PC-9 (cell line): ENCODE measurements at places on chromosomes 3 and 15. TPM values are rescaled to one million over a fixed set of nuclear protein-coding genes. Genes with fewer than 3 reads are reported as not detected.

- no peaks in the 10 kb centered on the region for H3K27me3 ChIP-seq
- DNase-seq, result no peak
- H3K36me3 ChIP-seq, result no peaks in the 10 kb centered on the region
- H3K4me3 ChIP-seq, result no peak overlapping the region
- H3K4me1 ChIP-seq, result peaks cover 18% of the 10 kb centered on the region
Observed at GRCh38 chr15:74884428-74885223, 5.2 kb upstream of the MPI start.

DNA sequence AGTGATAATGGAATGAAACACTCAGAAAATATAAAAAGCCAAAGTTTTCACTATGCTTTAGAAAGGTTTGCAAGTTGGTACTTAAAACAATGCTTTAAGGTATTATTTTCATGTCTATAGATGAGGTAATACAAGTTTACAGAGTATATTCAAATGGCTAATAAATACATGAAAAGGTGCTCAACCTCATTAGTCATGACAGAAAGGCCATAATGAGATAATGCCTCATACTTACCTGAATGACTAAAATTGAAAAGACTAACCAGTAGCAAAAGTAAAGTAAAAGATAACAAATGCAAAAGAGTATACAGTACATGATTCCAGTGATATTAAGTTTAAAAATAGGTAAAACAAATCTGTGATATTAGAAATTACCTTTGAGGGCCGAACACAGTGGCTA, 163.8 kb downstream of the SUCLG2 start:
- no peak overlapping the region for H3K4me3 ChIP-seq
- no peaks in the 10 kb centered on the region for H3K27me3 ChIP-seq
- no peak overlapping the region for H3K27ac ChIP-seq
- H3K36me3 ChIP-seq, result no peaks in the 10 kb centered on the region
- H3K4me1 ChIP-seq, result no peaks in the 10 kb centered on the region

DNA sequence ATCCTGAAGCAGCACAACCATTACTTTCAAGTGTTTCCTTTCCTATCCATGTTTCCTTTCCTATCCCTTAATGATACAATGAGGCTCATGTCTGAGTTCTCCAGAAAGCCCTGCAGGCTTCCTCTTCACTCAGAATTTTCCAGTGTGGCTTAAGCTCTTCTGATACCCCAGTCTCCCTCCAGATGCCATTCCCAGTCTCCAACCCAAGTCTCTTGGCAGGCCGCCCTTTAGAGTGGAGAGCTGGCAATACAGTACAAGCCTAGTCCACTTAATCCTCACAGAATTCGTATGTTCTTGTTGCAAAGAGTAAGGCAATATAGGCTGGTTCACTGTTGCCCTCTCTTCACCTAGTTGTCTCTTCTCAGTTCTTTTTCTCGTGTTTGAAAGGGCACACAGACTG, 503.9 kb upstream of the MDFIC2 start:
- H3K4me1 ChIP-seq, result no peaks in the 10 kb centered on the region
- H3K27me3 ChIP-seq, result no peaks in the 10 kb centered on the region
- DNase-seq, result no peak
- no peak overlapping the region for H3K4me3 ChIP-seq
- H3K36me3 ChIP-seq, result no peaks in the 10 kb centered on the region
- no peak overlapping the region for H3K27ac ChIP-seq

DNA sequence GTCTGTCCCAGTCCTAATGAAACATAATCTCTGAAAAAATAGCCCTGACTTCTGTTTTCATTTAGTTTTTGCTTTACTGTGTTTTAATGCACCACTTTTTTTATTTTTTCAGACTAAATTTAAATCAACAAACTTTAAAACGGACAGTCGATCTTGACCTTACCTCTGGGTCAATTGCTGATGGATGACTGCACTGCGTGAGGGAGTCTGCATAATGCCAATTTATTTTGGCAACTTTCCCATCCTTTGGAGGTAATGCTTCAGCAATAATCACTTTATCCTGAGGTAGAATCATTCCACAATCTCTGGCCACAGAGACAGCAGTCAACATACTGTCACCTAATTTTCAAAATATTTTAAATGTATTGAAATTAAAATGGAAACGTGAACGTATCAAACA, 32.5 kb upstream of the GP5 start:
- no peaks in the 10 kb centered on the region for H3K27me3 ChIP-seq
- H3K27ac ChIP-seq, result no peak overlapping the region
- peaks cover 79% of the 10 kb centered on the region for H3K36me3 ChIP-seq
- no peak for DNase-seq

Gene CFAP91
- 0.48 and 1.2 TPM in 2 replicates for total RNA-seq

Gene CACNA1D
- not detected in 2 replicates for total RNA-seq
